ENCODE measurements at places on chromosomes 2 and 18.

GRCh38 chr2:29697181-29697580, 224.2 kb downstream of the ALK start:
- DNase-seq: no peak

DNA sequence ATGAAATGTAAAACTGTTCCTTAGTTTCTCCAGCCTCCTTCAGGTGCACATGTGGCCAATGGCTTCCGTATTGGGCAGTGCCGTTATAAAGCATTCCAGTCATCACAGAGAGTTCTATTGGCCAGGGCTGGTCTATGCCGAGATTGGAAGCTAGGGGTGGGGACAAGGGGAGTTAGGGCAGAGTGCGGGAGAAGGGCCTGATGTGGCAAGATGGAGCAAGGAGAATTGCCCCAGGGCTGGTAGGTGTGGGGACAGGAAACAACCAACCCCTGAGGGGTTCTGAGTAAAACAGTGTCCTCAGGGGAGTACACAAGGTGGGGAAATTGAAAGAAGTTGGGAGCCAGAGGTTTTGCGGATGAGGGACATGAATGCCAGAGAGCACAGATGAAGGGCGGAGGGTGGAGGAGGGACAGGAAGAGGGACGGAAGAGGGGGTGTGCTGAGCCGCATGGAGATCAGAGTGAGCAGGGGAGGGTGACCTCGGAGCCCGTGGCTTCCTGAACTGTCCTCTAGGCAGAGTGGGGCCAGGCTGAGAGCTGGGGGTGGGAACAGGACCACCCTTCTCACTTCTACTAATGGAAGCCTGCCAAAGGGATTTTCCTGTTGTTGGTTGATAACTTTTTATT, 9.1 kb upstream of the ATP6V1C2 start:
- no peak for DNase-seq

- DNase-seq: no peak
Observed at GRCh38 chr2:203143391-203143790, 95.4 kb upstream of the CYP20A1 start.

GRCh38 chr18:11726556-11726955, 37.5 kb downstream of the GNAL start:
- DNase-seq: no peak

GRCh38 chr2:8076448-8077342, 605.2 kb upstream of the ID2 start:
- no peak for DNase-seq

DNA sequence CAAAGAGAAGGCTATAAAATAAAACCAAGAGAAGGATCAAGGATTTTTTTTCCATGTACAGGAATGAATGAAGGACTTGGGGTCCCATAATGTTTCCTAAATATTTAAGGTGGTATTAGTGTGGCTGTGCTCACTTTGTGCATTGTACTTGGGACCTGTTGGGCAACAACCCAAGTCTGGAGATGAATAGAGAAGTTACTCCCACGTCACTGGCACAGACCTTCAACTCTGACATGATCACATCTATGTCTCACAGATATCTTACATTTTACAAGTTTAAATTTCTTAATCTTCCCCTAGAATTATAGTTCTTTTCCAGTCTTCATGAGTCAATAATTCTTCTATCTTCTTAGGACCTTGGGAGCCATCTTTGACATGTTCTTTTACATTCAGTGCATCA, 133.4 kb downstream of the PLCL1 start:
- DNase-seq: no peak

DNA sequence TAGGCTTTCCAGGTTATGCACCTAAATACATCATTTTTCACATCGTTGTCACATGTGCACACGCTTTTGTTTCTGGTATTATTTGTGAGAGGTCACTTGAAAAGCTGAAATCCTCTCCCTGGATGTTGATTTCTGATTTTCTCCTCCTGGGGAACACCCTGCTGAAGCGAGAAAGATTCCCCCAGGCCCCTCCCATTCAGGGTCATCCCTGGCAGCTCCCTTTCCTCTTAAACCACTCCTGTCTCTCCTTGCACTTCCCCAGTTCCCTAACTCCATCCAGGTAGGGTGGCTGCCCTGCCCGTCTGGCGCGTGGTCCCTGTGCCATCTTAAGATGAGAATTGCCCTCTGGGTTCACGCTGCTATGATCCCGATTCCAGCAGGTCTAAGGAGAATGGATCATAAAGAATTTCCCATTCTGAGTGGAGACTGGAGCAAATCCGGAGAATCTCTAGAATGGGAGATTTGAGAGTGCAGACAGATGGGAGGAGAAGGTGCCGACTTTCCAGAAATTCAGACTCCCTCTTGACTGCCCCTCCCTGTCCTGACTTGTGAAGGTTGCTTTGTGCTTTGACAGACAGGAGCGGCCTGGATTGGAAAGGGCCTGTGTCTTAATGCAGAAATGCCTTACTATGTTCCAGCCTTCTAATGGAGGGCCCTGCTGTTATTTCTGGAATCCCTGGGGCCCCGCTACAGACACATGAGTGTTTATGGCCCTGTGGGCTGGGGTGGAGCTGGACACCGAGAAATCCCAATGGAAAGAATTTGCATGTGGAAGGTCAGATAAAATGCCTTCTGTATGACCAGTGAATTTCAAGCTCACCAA, 1.3 kb upstream of the YWHAQ start:
- no peak for DNase-seq

GRCh38 chr2:240597419-240598181, 11.1 kb downstream of the CAPN10 start:
- DNase-seq: no peak

GRCh38 chr2:241546771-241547498, 11.6 kb upstream of the BOK start:
- no peak for DNase-seq

DNA sequence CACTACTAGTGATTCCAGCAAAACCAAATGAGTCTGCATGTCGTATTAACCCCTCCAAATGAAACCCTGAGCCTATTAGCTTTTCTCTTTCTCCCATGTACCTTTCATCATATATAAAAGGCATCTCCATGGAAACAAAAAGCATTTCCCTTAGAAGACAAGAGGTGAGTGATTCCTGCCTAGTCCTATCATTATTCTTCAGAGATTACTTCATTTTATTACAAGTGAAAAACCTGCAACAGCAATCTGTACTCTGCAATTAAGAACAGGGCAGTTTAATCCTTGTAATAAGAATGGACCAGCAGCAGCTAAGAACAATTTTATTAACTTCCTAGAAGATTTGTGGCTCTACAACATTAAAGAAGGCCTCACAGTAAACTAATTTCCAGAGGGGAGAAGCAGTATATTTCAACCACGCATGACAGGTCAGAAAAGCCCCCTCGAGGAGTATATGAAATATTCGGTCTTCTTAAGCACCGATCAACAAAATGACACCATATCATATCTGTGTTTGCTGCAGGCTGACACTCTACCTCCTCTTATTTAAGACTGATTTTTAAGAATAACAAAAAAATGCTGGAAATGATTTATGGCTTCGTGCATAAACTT, 132.3 kb upstream of the TFPI start:
- DNase-seq: no peak

GRCh38 chr2:37631698-37632097, 39.7 kb downstream of the CDC42EP3 start:
- DNase-seq: peak; percentile 87

DNA sequence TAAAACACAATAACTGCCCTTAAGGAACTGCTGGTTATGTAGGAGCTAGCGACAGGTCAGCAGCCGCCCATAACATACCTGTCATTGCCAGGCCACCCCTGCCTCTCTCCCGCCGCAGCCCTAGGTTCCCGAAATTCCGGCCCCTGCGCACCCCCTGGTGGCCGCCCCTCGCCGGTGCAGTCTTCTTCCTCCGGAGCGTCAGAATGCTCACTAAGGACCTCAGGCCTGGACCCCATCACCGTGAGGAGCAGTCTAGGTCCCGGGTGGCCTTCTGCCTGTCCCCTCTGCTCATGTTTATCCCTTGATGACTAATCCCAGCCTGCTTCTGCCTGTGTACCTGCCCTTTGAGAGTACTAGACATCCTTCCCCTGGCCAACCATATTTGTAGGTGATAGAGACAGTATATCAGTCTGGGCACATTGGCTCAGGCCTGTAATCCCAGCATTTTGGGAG, 115.7 kb upstream of the SLC1A4 start:
- peak; percentile 62 for DNase-seq

DNA sequence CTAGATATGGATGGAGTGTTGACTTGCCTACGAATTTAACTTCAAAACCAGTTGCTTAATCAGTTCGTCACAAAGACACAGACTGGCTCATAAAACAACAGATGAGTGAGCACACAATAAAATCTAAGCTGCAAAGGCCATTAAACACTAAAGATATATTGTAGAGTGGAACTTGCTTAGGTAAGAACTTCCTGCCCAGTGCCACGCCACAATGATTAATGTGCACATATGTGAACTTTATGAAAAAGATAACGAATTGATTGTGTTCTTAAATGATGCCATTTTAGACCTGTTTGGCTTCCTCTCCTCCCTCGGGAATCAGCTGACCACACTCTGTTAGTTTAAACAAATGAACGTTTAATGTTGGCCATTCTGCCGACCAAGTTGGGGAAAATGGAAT, 2031.3 kb upstream of the CELF4 start:
- no peak for DNase-seq

- DNase-seq: no peak
Observed at GRCh38 chr2:215753808-215754207, 259.5 kb downstream of the MREG start.

- DNase-seq: no peak
Observed at GRCh38 chr18:50099725-50100407, 95.1 kb downstream of the MYO5B start.

GRCh38 chr2:120346026-120346666, at the start of gene INHBB:
INHBB (plus strand) TSS chr2:120346136; CDS start chr2:120346189, 53 bp downstream.
- no peak for DNase-seq

- no peak for DNase-seq
Observed at GRCh38 chr2:233088972-233089345, 28.8 kb downstream of the INPP5D start.

DNA sequence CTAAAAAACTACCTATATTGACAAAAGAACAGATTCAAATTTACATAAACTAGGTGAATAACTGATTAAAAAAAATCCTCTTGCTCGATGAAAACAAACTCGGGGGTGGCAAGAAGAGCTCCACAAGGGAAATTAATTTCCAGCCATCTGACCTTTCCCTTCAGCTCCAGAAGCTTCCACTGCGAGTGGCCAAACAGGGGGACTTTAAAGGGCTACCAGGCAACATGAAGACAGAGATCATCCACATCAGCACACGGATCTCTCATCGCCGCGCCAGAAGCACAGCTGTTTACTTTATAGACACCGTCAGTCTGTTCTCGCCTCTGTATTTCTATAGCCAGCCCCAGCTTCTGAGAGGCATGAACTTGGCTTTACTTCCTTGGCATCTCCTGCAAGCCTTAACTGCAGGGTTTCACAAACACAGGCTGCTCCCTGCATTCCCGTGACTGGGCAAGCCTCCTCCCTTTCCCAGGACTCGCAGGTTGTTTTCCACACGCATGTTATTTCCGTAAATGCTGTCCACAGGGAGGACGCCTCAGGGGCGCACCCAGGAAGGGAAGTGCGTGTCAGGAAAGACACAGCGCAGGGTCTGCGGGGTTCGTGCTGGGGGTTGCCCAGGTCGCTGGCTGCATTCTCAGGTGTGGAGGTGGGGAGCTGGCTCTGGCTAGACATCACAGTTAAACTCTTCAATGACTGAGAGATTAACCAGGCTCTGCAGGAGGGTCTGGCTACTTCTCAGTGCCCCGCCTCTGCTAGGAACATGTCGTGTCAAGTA, 85.0 kb downstream of the USP40 start:
- no peak for DNase-seq

DNA sequence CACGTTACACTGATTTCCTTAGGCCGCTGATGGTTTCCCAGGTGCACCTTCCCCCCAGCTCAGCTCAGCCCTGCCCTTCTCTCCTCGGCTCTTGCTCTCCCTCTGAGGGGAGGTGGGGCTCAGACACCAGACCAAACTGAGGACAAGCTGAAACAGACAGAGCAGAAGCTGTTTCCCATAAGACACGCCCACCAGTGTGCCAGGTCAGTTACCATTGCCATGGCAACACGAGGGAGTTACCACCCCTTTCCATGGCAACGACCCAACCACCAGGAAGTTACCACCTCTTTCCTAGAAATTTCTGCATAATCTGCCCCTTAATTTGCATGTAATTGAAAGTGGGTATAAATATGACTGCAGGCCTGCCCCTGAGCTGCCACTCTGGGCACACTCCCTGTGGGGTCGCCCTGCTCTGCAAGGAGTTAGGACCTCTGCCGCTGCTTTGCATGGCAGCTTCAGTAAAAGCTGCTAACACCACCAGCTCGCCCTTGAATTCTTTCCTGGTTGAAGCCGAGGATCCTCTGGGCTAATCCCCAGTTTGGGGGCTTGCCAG, 120.9 kb upstream of the SMIM21 start:
- DNase-seq: no peak

- no peak for DNase-seq
Observed at GRCh38 chr18:21303895-21304294, 61.9 kb downstream of the GREB1L start.

DNA sequence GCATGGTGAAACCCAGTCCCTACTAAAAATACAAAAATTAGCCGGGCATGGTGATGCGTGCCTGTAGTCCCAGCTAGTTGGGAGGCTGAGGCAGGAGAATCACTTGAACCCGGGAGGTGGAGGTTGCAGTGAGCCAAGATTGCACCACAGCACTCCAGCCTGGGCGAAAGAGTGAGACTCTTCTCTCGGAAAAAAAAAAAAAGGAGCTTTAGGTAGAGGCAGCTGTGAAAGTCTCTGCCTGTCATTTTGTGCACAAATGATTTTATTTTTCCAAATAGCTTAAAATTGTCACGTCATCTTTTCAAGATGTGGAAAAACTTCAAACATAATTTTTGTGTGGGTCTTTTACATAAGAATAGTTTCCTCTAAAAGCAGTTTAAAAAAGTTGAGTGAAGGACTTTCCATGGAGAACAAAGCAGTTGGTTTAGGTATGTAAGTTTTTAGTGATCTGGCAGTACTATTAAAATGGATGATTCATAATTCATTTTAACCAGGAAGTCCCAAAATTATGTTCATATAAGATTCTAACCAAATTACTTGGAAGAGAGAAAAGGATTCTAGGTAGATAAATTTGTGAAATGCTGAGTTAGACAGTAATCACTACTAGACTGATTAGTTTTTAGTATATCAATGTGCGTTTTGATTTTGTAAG, 11.5 kb downstream of the CCNYL1 start:
- no peak for DNase-seq

DNA sequence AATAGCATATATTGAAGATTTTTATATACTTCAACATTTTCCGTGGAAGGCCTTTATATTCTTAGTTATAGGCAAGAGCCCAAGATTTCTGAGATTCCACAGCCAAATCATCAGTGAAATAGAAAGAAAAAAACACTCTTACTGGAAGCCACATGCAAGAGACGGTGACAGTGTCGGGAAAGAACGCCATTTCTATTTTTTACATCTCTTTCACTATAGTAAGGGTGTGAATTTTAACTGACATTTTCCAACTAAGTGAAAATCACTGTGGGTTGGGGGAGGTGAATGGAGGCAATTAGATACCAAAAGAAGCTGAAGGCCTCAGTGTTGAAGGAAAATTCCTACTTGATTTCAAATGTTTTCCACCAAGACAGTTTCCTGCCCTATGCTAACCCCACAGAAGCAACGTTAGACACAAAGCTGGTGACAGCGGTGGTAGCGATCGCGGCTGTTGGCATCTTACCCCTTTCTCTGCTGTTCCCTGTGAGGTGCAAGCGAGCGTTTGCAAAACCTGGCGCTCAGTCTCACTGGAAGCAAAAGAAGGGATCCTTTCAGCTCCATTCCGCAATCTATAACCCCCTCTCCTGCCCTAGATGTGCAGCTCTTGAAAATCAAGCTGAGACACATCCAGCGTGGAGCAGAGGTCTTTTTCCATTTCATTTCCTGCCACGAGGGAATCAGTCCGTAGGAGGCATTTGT, 20.0 kb downstream of the ID2 start:
- DNase-seq: no peak
